ENCODE measurements at places on chromosomes 7 and 10.

- no peak for DNase-seq
Observed at GRCh38 chr7:134084488-134085144, 42.5 kb upstream of the LRGUK start.

- no peak for DNase-seq
Observed at GRCh38 chr10:34999532-34999931, 90.6 kb downstream of the CUL2 start.

DNA sequence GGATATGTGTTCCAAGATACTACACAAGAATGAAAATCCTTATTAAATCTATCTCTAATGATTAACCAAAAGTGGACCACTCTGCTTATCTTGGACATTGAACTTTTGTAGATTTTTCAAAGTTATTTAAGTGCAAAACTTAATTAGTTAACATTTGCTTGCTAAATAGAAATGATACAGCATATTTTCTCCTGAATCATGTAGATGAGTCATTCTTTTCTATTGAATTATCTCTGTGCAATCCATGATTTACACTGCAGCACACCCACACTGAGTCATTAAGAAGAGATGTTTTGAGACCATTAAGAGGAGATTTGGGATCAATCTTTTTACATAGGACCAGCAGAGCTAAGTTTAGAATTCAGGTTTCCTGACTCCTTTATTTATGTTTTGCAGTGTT lies 6.6 kb upstream of the ABCC2 start:
- no peak for DNase-seq

- no peak for DNase-seq
Observed at GRCh38 chr7:128908750-128909624, 1.5 kb downstream of the KCP start.

DNA sequence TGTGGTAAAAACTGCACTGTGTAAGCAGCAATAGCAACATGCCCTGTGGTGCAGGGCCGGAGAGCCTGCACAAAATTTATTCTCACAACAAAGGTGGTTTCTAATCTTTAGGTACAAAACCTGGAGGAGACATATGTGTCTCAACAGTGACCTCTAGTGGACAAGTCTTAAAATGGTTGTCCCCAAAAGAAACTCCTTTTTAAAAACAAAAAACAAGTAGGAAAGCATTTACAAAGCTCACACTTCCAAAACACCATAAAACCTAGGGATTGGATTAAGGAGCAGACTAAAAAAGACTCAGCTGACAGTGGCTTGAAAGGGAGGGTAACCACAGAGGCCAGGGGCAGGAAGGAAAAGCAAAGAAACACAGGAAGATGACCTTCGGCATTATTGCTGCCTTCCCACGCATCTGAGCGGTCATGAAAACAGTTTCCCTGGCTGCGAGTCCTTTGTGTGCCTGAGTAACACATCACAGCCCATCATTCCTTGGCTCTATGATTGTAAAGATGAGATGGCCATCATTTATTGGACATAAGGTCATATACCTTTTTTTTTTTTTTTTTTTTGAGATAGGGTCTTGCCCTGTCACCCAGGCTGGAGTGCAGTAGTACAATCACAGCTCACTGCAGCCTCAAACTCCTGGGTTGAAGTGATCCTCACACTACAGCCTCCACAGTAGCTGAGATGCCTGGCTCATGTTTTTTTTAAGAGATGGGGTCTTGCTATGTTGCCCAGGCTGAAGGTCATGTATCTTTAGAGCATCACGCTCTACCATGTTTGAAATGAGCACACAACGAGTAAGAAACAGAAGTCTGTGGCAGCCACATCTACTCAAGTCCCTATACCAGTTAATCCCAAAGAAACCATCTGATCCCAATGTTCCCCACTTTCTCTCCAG lies 39.5 kb downstream of the RSU1 start:
- peak; percentile 79 for DNase-seq

GRCh38 chr10:117601716-117602115 lies 59.2 kb downstream of the EMX2 start:
- no peak for DNase-seq

- DNase-seq, result no peak
Observed at GRCh38 chr7:28830846-28831245, 127.3 kb downstream of the TRIL start.

DNA sequence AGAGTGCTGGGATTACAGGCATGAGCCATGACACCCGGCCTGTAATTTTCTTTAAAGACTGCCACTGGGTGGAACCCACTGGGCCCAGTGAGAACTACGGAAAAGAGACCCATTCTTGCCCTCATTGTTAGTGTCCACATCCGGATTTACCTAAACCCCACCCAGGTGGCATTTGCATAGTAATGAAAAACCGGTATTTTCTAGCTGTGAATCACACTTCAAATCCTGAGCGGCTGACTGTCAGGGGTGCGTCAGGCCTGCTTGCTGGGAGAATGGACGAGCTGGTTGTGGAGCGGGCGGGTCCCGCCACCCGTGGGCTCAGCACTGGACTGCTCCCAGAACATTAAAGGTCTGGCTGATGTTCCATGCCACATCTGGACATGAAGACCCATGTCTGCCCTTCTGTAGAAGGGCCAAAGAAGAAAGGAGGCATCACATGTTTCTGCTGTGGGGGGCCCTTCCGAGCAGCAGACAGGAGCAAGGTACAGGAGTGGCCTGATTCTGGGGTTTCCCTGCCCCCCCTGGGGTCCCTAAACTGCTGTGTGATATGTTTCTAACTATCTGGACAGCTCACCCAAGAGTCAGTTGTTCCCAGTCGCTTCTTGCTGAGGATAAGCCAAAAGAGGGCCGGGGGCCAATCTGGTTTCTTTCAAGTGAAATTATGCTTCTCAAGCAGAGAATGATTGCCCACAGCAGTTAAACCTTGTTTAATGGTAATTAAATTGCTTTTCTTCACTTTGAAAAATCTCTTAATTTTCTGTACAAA lies 46.4 kb downstream of the KIAA1217 start:
- DNase-seq, result peak; percentile 62

DNA sequence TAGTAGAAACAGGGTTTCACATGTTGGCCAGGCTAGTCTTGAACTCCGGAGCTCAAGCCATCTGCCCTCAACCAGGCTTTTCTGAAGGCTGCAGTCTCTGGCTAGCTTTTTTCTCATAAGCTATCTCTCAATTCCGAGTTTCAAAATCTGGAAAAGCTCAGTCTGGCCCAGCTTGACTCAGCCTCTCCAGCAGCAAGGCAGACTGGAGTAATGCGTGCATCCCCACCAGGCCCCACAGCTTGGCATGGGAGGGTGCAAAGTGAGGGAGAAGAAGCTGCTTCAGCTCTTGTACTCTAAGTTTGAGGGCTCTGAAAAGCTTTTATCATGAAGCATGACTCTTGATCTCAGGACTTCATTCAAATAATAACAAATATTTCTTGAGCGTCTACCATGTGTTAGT lies 4.8 kb downstream of the DHTKD1 start:
- DNase-seq, result no peak

DNA sequence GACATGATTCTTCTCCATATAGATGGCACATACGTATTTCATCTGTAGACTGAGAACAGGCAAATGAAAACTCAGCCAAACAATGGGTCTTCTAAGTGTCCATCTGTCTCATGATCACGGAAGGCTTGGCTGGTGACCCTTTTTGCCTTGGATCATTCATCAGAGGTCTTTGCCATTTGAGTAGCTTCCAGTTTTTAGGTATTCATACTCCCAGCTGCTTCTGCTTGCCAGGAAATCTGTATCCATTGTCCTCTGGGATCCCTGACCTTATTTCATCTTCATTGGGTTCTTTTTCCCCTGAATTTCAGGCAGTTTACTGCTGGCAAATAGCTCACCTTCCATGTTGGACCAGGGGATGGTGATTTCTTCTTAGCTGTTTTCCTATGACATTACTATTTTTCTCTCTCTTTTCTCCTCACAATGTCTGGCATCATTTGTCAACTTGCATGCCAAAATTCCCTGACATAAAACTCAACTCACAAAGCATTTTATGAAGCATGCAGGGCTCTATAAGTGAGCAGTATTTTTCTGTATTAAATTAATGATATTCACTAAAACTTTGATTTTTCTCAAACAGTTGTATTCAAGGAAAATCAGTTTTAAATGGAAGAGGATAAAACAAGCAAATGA lies 241.2 kb downstream of the DNAJB9 start:
- DNase-seq, result no peak

DNA sequence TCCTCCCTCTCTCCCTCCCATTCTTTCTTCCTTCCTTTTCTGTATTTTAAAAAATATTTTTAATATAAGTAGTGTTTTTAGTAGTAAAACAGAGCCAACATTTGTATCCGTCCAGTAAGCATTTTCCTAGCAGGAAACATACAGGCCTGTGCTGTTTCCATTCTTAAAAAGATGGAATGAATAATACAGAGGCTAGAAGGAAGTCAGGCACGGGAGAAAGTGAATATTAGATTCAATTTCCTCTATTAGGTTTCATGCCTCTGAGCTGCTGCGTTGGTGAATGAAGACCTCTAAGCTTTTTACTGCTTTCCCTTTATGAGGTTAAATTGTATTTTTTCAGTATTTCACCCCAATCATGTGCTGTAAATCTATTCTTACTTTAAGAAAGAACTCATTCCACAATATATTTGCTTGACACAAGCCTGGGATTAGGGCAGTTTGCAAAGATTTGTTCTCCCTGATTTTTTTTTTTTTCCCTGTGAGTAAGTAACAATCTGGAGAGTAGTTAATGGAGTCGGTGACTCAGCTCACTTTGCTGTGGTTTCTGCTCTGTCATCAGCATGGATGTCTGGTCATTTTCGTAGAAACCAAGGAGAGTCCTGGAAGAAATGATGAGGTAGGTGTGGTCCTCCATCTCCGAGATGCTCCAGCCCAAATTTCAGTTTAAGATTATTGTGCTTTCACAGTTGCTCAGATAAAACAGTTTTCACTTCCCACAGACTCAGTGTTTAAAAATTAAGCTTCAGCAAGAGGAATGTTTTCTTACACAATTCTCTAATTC lies 76.1 kb upstream of the PITRM1 start:
- no peak for DNase-seq

- no peak for DNase-seq
Observed at GRCh38 chr7:154568346-154568745, 434.6 kb downstream of the PAXIP1 start.

DNA sequence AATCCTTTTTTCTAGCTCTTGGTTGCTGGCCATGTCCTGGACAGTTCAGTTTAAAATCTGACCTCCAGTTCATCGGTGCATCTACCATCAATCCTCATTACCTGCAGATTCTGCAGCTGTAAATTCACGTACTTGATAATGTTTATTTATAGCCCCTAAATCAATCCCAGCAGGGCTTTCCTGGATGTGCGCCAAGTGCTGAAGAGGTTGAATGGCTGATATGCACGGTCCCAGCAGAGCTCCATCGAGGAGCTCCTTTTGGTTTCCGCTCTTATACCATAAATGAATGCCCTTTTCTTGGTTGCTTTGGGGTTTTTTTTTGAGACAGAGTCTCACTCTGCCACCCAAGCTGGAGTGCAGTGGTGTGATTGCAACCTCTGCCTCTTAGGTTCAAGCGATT lies 91.2 kb upstream of the CCZ1B start:
- no peak for DNase-seq

GRCh38 chr7:132092106-132092505 lies 484.2 kb downstream of the PLXNA4 start:
- DNase-seq, result no peak

- DNase-seq, result no peak
Observed at GRCh38 chr10:91885362-91886079, 23.8 kb downstream of the FGFBP3 start.

- DNase-seq, result no peak
Observed at GRCh38 chr7:29265208-29265923, 70.8 kb downstream of the CHN2 start.

DNA sequence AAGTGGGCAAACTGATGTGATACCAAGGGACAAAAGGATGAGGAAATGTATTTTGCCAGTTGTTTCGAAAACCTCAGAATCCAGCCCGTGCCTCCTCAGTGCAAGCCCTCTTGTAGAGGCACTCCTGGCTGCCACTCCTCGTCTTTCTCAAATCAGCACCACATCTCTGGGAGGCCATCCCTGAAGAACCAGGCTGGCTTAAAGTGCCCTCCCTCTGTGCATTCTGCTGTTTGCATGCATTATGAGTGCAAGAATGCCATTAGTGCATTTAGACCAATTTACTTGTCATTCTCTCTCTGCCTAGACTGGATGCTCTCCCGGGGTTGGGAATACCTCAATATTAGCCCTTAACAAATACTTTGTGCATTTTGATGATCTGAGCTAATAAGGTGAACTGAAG lies 19.9 kb upstream of the FAM180A start:
- no peak for DNase-seq

GRCh38 chr7:151866761-151867655 lies 9.9 kb downstream of the PRKAG2 start:
- no peak for DNase-seq

DNA sequence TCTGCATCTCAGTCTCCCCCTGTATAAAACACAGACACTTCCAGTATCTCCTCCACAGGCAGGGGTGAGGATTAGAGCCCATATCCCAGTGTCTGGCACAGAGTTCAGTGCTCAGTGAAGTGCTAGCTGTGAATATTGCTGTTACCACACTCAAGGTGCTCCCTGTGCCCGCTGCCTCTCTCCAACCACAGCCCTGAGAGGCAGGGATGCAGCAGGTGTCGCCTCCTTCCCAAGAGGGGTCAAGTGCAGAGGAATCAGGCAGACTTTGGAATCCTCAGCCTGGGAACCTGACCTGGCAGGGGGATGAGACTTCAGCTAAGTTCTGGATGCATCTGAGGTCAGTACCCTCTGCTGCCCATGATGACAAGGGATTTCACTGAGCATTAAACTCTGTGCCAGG lies 163.1 kb downstream of the GFRA1 start:
- DNase-seq, result no peak

DNA sequence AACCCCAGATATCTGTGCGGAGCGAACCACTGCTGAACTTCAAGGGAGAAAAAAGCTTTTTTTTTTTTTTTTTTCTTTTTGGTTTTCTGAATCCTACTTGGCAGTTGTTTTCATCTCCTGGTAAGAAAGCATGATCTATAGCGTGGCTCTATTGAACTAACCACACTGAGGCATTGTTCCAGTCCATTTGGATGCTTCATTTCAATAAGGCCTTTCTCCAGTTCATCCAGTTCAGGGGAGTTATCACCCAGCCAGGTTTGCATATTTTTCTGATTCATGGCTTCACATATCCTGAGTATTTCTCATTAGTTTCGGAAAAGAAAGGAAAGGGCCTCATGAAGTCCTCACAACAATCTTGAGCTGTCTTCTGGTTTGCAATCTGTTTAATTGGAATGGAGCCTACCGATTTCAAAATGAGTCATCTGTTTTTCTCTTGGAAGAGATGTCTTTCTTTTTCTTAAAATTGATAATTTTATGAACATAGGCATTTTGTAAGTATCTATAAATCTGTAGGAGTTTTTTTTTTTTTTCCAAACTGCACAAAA lies 93.1 kb upstream of the STEAP4 start:
- no peak for DNase-seq

DNA sequence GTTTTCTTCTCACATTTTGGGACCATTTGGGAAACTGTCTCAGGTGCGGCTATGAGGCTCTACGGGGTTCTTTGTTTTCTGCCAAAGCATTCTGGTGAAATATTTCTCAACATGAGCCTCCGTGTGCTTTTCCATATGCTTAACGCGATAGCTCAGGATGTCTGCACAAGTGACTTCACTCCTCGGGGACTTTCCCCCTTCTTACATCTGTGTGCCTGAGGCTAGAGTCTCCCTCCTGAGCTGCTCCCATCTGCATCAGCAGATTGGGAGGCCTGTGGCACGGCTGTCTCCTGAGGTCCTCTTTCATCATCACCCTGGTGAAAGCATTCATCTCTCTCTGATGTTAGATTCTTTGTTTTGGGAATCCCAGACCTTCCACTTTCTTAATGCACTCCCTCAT lies 1190.9 kb downstream of the TYW1 start:
- no peak for DNase-seq

GRCh38 chr10:114172216-114172615 lies 1.8 kb downstream of the CCDC186 start:
- no peak for DNase-seq
